ENCODE measurements at places on chromosomes 3 and 15.

- DNase-seq = no peak
These were observed 204.7 kb downstream of the SV2B start for GRCh38 chr15:91304786-91305185.

- DNase-seq = no peak
These were observed 396.9 kb downstream of the LRTM1 start for GRCh38 chr3:54530944-54531343.

DNA sequence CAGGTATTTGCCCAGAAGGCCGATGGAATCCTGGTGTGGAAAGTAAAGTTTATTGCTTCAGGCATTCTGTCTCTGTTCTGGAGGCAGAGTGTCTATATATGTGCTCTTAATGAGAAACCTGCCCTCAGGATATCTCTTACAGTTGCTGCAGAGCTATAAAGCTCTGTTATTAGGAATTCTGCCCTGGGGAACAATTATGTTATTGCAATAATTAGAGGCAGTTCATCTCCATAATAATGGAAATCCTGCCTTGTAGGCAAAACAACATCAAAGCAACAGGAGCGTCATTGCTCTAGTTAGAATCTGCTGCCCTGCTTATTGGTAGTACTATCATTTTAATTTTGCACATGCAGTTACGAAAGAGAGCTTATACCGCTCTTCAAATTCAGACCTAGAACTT lies 175.6 kb downstream of the IL5RA start:
- no peak for DNase-seq

DNA sequence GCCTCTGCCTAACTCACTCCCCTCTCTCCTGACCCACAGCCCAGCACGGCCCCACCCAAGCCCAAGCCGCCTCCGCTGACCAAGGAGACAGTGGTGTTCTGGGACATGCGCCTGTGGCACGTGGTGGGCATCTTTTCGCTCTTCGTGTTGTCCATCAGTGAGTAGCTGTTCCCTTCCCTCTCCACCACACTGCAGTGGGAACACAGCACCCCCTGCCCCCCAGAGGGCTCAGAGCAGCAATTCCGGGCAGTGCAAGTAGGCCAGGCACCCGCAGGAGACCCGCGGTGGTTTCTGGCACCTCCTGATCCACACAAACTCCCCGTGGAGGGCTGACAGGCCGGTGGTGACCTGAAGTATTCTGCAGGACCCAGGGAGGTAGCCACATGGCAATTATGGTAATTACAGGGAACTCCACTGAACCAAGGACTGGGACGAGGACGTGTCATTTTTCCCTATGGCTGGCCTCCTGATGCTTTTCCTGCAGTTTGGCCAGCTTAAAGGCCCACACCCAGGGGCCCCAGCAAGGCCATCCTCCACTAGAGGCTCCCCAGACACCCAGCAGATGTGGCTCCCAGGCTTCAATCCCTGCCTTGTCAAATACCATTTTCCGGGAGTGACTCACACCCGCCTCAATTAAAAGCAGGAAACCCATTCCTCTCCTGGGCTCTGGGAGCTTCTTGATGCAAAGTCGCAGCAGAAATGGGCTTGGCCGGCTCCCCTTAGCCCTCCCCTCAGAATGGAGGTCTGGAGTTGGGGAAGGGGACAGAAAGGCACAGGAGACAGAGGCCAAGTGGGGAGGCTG lies 4.8 kb downstream of the TMIE start:
- peak; percentile 57 for DNase-seq

DNA sequence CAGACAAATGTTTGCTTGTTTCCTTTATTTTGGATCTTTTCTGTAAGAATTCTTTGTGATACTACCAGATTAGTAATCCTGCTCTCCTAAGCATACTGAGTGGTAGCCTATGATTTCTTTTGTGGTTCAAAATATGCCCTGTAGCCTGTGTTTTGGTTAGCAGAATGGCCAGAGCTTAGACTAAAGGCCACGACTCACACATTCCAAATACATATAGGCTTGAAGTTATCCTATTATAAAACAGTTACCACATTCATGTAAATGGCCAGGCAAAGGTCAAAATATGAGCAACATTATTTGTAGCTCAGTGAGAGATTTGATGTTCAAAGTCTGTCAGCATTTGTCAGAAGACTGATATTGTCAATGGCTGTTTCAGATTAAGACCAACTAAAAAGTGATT lies 84.5 kb downstream of the MITF start:
- DNase-seq = no peak

Data from fibroblast of skin of left biceps (primary cell).